ENCODE measurements at places on chromosomes 4 and X.

- DNase-seq = no peak
These were observed 75.2 kb downstream of the JAKMIP1 start for GRCh38 chr4:6125103-6125651.

GRCh38 chrX:8042304-8042703 is 115.1 kb upstream of the PNPLA4 start:
- DNase-seq = no peak

DNA sequence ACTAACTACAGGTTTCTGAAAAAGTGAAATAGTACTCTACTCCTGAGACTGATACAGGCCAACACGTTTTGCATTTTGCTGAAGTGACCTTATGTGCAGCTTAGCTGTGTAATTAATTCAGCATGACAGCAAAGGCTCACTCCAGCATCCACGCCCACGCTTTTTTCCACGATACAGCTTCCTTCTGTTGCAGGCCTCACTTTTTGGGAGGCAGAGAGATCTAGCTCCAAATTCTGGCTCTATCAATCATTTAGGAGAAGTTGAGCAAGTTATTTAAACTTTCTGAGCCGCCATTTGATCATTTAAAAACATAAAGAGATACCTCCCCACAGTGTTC is 160.3 kb downstream of the AFAP1 start:
- DNase-seq = no peak

- DNase-seq = no peak
These were observed 448.7 kb upstream of the FAT1 start for GRCh38 chr4:187172340-187172761.

DNA sequence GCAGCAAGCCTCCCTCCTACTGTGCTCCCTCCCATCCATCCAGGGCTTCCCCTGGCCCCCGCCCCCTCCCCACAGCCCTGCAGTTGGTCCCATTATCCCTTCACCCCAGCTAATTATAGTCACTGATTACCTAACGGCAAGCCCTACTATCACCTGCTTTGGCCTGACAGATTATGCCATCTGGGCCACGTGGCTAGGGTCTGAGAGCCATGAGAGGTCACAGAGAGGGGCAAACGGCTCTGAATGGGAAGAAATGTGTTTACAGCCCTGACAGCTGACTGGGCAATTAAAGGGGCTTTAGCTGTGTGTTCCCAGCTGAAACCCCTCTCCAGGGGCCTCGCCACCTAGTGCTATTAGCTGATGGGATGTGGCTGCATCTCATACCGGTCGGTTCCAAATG is 134.4 kb upstream of the CPEB2 start:
- no peak for DNase-seq

GRCh38 chr4:3034231-3034630 is 40.1 kb downstream of the HTT-AS start:
- DNase-seq = no peak

DNA sequence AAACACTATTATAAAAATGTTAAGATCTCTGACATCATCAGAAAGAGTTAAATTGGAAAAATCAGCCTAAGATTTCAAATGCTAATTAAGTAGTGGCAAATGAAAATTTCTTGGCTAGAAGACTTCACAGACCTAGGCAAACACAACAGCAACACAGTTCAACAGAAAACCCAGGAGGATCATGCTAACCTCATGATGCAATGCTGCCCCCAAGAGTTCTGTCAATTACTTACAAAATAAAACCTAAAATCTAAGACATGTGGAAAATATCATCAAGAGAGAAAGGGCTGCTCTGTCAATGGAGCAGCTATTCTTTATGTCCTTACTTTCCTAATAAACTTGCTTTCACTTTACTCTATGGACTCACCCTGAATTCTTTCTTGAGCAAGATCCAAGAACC is 21.0 kb downstream of the S100G start:
- no peak for DNase-seq

DNA sequence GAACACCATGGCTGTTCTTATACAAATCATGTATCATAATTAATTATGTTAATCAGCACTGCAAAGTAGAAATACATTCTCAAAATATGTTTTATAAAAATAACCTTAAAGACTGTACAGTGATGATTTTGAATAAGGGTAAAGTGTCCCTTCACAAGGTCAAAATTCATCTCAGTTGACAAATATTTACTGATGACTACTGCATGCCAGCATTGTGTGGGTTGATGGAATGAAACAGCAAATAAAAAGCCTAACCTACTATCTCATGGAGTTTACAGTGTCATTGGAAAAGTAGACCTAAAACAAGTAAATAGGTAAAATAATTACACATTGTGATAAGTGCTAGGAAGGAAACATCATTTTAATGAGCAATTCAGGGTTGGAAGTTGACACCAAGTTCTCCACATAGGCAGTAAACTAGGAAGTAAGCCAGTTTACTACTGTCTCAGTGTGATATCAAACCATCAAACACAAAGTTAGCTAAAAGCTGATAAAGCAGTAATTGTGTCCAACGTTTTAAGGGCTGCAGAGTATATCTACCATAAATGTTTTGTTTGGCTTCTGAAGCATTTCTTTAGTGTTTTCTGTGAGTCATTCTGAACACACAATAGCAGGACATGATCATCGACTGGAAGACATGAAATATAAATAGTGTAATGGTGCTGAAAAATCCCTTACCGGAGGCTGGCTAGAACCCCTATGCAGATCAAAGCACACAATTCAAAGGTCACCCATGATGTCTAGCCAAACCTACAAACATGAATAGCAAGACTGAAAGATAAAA is 221.8 kb downstream of the DACH2 start:
- no peak for DNase-seq

DNA sequence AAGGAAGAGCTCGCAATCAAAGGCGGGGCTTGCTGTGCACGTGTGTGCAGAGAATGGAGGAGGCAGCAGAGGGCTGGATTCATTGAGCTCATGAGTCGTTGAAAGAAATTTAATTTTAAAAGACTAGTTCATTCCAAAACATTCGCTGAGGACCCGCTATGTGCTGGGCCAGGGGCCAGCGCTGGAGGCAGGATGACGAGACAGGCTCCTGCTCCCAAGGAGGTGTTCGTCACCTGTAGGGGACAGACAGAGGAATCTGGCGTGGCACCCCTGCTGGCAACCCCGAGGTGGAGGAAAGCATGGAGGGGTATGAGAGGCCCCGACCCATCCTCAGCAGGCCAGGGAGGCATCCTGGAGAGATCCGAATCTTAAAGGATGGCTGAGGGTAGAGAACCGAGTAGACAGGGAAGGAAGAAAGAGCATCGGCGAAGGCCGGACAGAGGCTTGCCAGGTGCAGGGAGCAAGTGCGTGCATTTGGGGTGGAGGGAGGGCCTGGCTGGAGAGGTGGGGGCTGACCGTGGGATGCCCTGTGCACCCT is 96.4 kb downstream of the CPZ start:
- DNase-seq = no peak

GRCh38 chrX:11665168-11666111 is at the start of gene ARHGAP6:
Gene ARHGAP6 (minus strand): TSS chrX:11665920. CDS start chrX:11664828, 1,092 bp downstream.
- no peak for DNase-seq

DNA sequence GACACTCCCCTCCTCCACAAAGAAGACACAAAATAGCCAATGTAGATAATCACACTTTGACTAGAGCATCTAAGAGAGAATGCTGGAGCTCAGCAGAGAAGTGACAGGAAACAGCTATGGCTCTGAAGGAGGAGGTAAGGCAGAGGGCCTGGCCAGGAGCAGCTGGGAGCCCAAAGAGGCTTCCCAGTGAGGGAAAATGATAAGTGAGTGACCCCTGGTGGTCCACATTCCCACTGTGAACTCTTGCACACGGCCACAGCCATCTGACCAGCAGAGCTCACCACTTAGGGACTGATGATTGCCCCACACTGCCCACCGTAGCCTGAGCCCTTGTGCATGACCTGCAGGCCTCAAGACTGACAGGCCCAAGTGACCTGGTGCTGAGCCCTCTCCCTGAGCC is 162.7 kb upstream of the GALNTL6 start:
- no peak for DNase-seq

GRCh38 chr4:17013382-17014006 is 115.0 kb upstream of the LDB2 start:
- DNase-seq = no peak
